NCI-H69 (cell line): ENCODE measurements at places on chromosomes 12 and 14.

DNA sequence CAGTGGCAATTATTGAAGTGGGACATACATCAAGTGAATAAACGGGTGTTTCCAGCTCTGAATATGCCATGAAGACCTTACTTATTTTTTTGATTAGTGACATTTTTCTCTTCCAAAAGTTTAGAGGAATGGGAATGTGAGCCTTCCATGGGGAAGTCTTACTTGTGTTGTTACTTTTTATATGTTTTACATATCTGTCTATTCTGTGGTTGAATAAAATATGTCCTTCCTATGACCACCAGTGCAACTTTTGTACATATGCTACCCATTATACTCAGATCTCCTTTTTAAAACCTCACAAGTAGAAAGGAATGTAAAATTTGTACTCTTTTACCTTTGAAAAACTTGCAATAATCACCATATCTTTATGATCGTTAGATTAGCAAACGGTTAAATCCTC, 132.7 kb downstream of the MSRB3 start:
- no peak for DNase-seq

DNA sequence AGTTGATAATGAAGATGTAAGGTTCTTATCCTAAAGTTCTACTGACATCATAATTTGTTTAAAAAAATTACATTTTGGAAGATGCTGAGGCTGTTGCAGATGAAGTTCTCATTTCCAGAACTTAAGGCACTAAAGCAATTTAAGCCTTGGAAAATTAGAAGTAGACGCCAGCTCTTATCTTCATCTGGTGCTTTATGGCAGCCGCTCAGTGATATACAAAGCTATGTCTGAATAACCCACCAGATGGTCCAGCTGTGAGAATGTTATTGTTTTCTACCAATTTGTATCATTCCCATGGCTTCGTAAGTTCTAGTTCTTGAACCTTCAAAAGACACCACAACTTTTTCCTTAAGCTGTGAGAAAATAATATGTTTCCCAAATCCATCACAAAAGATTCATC, 212.1 kb upstream of the ARID2 start:
- DNase-seq, result peak; percentile 32

GRCh38 chr14:71190770-71191374, 283.6 kb downstream of the PCNX1 start:
- peak; percentile 16 for DNase-seq

DNA sequence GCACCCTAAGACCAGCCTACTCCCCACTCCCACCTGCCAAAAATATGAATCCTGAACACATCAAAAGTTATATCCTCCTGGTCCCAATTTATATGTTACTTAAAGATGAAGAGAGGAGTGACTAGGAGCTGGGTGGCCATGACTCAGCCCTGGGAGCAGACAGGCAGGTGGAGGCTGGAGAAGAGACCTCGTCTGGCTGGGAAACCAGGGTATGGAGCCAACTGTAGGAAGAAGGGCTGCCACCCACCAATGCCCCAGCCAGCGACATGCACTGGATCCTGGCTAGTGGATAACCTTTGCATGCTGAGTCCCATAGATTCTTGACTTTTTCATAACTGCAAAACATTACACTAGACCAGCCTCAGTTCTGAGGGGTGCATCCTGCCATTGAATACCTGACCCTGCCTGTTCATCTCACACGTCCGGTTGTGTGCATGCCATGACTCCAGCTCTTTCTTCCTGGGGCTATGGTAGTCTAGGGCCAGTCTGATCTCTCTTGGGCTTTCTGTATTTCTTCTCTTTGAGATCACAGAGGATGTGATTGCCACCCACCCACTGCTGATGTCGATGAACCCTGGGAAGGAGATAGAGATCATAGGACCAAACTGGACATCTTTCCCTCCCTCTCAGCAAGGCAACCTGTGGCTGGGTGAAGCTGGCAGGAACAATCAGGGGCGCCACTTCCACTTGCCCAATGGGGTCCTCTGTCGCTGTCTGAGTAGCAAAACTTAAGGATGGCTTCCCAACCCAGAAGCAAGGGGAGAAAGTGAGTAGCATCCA, 69.6 kb upstream of the DDX11 start:
- DNase-seq, result no peak

DNA sequence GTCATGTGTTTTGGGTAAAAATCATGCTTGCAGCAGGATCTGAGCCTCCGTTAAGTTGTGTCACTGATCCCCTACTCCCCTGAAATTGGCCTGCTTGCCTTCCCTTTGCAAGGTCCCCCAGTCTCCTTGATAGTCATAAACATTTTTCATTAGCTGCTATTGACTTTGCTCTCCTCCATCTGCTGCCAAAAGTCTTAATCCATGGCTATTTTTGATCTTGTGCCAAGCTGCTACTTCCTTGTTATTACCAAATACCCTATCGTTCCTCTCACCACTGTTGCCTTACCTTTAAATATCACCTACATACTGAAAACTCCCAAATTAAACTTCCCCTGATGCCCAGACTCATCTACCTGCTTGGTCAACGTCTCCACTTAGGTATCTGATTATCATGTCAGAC, 148.3 kb downstream of the PHLDA1 start:
- DNase-seq, result peak; percentile 76

DNA sequence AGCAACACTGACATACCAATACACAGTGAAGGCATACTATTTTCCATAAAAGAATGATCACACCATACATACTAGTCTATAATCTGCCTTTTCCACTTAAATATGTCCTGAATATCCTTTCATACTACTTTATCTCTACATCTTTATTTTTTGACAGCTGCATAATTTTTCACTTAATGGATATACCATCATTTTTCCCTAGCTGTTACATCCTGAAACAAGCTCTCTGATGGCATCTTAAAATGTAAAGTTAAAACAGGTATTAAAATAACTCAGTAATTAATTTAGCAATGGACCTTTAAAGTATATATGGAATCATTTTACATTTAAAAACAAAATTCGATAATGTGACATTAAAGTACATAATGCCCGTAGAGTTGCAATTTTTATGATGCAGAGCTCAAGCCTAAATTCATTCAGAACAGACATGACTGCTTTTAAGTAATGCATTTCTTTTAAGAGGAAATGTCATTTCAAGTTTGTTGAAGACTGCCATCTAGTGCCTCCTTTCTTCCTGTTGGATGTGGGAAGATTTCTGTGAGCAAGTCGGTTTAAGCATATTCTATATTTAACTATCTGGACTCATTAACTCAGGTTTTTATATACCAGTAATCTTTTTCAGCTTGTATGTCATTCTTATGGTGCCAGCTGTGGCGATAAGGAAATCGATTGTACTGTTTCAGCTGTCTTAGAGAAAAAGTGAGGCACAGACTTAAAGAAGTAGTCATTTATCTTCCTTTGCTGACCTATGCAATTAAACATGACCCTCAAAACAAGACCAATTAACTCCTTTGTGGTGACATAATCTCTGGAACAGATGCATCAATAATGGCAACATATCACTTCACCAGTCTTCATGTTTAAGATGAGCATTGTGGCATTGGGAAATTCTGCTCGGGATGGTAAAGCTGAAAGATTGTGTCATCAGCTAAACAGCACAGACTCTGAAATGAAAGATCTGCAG, 20.3 kb downstream of the PRICKLE1 start:
- DNase-seq, result peak; percentile 86

GRCh38 chr14:90491221-90491885, 94.5 kb downstream of the CALM1 start:
- no peak for DNase-seq

DNA sequence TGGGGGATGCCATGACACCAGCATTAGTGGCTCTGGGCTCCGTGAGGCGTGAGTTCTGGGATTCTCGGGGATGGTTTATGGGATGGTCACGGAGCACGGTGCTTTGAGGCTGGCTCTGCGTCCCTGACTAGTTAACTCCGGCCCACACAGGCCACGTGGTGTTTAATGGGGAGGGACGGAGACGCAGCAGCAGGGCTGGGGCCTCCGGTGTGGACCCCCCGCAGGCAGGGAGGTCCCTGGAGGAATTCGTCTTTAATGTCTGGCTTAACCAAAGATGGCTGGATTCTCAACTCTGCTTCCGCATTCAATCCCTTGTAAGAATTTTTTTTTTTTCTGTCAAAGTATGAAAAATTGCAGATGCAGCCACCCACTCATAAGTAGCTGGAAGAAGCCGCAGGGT, 86.4 kb upstream of the RFLNA start:
- no peak for DNase-seq

- DNase-seq, result peak; percentile 50
These were observed 2.3 kb downstream of the SETD1B start for GRCh38 chr12:121806009-121806545.

- DNase-seq, result peak; percentile 22
These were observed 145.6 kb downstream of the LRIG3 start for GRCh38 chr12:58774731-58775130.

DNA sequence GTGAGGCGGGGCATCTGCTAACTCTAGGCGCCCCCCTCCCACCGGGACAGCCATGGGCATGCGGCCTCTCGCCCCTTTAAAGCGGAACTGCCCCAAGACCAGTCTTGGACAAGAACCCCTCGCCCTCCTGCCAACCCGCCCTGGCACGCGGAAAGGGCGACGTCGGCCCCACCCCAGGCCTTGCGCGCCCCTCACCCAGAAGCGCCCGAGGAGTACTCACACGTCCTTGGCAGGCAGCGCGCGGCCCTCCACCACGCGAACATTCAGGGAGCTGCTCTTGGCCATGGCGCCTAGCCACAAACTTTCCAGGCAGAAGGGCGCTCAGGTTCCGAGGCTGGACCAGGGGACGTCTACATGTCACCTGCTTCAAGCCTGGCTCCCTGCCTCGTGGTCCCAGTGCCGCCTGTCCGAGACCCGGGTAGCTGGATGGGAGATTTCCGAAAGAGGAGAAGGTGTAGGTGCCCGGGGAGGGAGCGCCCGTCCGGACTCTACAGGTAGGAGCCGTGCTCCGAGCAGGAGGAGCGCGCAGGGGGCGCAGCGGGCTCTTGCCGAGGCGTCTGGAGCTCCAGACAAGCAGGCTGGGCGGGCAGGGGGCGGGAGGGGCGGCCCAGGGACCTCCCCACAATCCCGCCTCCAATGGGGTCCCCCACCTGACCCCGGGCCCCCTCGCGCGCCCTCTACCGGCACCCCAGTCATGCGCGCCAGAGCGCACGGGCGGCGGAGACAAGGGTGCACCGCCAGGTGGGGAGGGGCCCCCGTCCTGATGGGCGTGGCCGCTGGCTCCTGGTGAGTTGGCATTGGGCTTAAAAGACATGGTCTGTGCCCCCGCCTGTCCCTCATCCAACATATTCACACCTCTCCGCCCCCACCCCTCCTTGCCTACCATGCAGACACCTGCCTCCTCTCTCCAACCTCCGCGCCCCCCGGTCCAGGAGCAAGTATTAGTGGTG, at the start of gene RASAL1:
TSS of gene RASAL1 (minus strand) at position 584 of the 950 bp plus-strand sequence. CDS start at position 285, 299 bp downstream.
- DNase-seq, result peak; percentile 94

DNA sequence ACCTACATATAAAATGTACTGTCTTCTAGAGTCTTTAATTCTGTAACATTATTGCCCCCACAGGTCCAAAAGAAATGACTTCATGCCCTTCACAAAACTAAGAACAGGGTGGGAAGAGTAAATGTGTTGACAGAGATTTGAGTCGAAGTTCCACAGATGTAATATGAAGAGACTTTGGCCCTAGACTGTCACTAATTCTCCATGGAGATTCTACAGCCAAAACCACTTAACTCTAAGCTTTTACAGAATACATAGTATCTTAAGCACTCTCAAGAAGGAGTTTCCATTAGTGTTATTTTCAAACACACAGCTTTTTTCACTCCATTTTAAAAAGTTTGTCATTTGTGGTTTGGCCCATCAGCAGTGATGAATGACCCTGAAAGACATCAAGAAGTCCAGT, 56.3 kb downstream of the ABCC9 start:
- DNase-seq, result no peak

- DNase-seq, result peak; percentile 39
These were observed 66.8 kb downstream of the CLIP1 start for GRCh38 chr12:122355706-122356105.

DNA sequence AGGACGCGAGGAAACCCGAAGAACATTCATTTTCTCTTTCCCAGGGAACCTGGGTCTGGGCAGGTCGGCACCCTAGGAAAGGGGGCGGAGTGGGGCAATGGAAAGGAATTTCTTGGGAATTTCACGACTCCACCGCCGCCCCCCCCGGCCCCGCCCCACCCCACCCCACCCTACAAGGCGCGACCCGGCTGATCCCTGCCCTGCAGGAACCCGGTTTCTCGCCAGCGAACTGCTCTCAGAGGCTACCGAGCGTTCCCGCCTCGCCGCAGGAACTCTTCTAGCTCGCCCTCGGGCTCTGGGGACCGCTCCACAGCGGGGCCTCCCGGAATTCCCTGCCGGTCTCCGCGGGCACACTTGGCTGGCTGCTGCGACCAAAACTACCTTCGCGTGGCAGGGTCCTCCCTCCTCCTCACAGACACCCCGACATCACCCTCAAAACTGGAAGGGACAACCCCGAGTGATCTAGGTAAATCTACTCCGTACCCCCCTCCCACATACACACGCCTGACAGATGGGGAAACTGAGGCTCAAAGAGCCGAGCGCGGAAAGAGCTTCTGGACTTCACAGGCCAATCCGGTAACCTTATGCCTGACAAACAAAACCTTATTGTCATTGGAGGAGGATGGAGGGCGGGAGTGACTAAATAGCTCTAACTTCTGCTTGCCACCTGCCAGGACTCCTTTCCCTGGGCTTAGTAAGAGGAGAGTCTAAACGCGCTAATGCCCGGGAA, 785 bp upstream of the ACTN1 start:
- peak; percentile 81 for DNase-seq

DNA sequence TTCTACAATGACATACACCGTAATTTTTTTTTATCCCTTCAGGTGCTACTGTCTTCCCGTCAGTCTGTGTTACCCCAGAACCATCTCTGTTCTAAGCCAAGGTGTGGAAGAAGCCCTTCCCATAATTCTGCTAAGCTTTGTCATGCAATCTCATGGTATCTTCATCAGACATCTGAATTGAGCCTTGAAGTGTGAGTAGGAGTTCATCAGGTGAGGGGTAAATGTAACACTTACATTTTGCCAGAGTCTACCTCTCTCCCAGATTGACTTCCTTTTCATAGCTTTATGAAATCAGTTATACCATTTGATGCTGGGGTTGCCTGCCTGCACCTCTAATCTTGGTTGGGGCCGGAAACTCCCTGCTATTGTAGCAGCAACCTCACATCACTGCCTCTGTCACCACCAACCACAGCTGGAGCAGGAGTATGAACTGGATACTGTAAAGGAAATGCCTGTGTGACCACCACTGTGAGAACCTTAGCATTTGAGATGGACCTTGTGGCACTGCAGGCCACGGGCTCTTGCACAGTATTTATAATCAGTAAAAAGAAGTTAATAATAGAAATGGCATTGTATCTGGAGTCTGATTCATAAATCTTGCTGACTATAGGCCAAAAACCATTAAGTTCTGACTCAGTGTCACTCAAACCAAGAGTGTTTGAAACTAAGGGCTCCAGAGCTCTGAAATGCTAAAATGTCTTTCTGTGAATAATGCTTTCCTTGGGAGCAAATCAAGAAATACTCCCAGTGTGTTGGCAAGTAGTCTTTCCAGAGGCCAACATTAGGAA, 58.7 kb upstream of the STK38L start:
- no peak for DNase-seq

DNA sequence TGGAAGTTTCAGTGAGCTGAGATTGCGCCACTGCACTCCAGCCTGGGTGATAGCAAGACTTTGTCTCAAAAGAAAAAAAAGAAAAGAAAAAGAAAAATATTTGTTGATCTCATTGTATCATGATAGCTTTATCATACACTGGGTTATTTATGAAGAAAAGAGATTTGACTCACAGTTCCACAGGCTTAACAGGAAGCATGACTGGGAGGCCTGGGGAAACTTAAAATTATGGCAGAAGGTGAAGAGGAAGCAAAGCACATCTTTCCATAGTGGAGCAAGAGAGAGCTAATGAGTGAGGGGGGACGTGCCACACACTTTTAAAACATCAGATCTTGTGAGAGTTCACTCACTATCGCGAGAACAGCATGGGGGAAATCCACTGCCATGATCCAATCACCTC, 72.7 kb upstream of the FUT8 start:
- no peak for DNase-seq

- peak; percentile 52 for DNase-seq
These were observed 75.9 kb upstream of the RGS6 start for GRCh38 chr14:71856199-71856919.
